ENCODE measurements at places on chromosomes 12 and 14.

DNA sequence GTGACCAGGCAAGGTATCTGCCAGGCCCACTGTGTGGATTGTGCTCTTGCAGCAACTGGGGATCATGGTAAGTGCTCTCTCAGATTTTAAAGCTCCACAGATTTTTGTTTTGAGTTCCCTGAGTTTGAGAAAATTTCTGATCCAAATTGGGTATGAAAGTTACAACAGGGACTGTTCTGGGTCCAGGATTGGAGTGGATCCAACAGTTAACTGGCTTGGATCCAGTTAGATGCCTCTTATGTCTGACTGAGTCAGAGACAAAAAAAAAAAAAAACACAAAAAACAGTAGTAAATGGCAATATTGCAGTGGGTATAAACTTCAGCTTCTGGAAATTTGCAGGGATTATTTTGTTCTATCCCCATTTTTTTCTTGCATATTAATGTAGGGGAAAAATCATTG is 598.8 kb downstream of the C12orf50 start:
- DNase-seq: no peak

DNA sequence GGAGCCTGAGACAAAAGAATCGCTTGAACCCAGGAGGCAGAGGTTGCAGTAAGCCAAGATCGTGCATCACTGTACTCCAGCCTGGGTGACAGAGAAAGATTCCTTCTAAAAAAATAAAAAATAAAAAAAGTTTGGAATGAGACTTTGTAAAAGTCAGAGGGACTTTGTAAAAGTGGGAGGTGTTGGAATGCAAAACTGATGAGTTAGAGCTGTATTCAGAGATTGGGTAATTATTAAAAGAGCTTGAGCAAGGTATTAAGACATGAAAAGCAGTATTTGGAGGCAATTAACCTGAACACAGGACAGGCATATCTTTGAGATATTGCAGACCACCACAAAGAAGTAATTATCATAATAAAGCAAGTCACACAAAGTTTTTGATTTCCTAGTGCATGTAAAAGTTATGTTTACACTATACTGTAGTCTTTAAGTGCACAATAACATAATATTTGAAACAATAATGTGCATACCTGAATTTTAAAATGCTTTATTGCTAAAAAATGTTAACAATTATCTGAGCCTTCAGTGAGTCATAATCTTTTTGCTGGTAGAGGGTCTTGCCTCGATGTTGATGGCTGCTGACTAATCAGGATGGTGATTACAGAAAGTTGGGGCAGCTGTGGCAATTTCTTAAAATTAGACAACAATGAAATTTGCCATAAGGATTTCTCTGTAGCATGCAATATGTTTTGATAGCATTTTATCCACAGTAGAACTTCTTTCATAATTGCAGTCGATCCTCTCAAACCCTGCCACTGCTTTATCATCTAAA is 33.1 kb downstream of the PHLDA1 start:
- no peak for DNase-seq

GRCh38 chr12:102690253-102690652 is 209.9 kb upstream of the IGF1 start:
- no peak for DNase-seq

GRCh38 chr14:23375527-23376251 is 1.2 kb upstream of the CMTM5 start:
- DNase-seq: no peak

DNA sequence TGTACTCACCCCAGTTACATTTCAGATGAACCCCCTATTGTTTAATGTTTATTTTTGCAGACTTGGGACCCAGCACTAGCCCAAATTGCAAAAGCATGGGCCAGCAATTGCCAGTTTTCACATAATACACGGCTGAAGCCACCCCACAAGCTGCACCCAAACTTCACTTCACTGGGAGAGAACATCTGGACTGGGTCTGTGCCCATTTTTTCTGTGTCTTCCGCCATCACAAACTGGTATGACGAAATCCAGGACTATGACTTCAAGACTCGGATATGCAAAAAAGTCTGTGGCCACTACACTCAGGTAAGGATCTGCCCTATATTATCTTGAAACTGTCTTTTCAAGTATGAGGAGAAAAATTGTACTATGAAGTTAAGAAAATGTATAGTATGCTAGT is 1.2 kb downstream of the GLIPR1 start:
- DNase-seq: no peak

DNA sequence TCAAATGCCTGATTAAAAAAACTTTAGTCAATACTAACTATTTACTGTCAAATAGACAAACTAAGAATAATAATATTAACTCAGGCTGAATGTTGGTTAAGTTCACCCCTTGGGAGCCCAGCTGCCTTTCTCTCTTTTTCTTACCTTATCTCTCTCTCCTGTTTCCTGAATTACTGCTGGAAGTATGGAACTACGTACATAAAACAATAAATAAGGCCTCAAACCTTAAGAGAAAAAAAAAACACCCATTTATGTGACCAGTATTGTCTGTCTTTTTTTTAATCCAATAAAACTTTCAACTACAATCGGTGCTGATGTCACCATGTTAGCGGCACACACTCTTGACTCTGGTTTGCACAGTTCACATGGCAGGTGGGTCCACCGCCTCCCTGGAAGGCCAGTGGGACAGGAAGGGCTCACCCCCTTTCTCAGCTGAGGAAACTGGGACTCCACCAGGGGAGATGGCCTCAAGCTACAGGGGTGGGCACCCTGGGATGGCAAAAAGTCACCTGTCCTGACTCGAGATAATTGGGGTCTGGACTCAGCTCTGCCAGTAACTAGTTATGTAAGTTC is 21.3 kb downstream of the BCL11B start:
- DNase-seq: no peak

GRCh38 chr12:3777206-3777809 is 24.4 kb upstream of the CRACR2A start:
- DNase-seq: no peak

- DNase-seq: no peak
Measured at GRCh38 chr14:71322655-71323250, 415.5 kb downstream of the PCNX1 start.

GRCh38 chr12:41653386-41654326 is 465.5 kb downstream of the PDZRN4 start:
- no peak for DNase-seq

GRCh38 chr14:102958461-102958860 is 36.0 kb downstream of the AMN start:
- DNase-seq: no peak

DNA sequence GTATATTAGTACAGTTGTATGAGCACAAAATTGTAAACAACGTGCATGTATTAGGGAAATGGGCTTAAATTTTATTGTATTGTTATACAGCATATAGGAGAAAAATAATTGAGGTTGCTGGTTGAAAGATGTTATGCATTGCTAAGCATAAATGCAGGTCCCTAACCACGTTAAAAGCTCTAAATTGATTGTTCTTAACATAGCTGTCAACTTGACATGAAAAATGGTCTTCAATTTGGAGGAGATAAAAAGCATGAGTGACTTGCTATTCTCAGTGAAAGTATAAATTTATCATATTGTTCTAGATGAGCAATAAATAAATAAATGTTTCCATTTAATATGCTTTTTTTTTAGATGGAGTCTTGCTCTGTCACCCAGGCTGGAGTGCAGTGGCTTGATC is 506.6 kb upstream of the ATXN7L3B start:
- no peak for DNase-seq

- no peak for DNase-seq
Measured at GRCh38 chr14:65173973-65174693, 71.8 kb upstream of the MAX start.

- DNase-seq: no peak
Measured at GRCh38 chr12:56257491-56258067, 605 bp downstream of the ANKRD52 start.

DNA sequence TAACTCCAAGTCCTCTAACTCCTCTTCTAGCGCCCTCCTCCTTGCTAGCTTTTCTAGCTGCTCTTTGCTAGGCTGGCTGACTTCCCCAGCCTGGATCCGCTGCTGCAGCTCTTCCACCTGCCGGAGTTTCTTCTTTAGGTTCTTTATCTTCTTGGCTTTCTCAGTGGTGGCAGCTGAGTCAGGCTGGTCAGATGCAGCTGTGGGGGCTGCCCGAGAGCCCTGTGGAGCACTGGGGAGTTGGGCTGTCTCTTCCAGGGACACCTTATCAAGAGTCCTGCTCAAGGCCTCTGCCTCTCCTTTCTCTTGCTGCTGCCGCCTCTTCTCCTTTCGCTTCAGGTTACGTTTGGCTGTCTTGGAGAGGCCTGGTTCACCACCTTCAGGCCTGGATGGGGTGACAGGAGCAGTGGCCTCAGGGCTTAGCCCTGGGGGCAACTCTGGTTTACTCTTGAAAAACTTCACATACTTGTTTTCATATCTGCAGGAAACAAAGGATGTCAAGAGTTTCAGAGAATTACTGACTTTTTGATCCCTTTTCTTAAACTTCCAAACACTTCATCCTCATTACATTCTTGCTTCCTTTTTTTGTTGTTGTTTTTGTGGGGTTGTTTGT is 25.7 kb downstream of the PYM1 start:
- DNase-seq: no peak

DNA sequence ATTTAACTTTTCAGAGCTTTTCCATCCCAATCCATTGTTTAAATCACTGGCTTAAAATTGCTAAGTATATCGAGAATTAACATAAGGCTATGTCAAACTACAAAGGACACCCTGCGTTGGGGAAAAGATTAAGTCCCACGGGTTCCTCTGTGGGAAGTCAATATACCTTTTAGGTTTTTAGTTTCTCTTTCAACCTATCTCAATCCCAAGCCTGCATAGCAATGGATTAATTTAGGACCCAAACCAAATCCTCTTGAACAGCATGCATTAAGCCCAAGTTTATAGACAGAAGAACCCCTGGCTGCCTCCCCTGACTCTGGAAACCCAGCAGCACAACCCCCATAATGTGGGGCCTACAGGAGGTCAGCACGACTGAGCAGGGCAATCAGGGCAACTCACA is 6.3 kb downstream of the CDCA4 start:
- no peak for DNase-seq

DNA sequence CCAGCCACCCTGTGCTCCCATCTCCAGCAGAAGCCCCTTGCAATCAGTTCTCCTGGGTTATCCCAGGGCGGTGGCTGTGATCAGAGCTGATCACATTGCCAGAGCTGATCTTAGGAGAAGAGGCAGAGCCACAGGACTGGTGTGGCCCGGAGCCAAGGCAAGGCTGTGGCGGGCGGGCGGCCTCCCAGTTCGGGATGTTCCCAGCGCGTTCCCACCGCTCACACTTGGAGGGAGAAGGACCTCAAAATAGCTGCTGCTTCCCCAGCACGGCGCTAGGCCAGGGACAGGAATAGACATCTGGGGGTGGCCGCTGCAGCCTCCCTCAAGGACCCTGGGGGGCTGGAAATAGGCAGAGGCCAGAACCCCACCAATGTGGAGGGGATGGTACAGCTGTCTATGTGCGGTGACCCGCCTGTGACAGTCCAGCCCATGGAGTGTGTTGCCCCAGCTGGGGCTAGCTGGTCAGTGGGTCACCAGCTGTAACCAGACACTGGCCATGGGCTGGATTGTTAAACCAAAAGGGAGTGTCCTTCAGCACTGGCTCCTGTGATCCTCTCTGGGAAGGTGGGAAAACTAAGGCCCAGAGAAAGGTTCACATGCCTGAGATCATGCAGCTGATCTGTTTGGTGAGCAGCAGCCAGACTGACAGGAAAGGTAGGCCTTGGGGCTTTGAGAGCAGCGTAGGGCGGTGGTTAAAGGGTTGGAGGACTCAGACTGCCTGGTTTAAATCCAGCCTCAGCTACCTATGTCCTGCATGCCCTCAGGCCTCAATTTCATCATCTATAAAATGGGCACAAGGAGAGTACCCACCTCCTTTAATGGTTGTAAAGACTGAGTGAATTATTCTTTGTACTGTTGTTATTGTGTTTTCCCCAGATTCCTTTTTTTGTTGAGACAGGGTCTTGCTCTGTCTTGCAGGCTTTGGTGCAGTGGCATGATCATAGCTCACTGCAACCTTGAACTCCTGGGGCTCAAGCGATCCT is 8.0 kb upstream of the POP5 start:
- DNase-seq: no peak

DNA sequence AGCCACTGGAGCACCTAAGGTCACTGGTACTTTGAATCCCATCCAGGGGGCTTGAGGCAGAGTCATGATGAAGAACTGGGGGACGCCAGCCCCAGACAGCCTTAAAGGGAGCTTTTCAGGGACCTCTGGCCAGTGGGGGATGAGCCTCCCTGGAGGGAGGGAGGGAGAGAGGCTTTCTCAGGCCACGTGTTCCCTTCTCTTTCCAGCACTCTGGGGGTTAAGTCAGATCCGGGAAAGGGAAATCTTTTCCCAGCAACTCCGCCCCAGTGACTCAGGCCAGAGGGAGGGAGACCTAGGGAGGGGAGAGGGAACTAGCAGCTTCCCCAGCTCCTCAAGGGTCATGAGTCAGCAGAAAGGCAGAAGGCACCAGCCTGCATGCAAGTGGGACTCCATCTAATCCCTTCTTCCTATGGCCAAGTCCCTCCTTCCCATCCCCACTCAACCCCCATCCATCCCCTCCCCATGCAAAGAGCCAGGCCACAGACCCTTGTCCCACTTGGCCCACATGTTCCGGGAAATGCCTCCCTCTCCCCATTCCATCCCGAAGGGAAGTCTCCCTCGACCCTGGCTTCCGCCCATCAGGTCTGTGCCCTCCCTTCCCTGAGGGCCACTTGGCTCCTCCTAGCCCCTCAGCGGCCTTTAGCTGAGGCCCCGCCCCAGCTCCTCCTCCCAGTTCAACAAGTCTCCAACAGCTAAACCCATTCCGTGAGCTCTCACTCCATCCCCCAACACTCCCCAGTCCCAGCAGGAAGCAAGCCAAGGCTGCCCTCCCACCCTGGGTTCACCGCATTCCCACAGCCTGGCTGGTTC is 5.6 kb downstream of the TNFRSF1A start:
- DNase-seq: peak; percentile 81

DNA sequence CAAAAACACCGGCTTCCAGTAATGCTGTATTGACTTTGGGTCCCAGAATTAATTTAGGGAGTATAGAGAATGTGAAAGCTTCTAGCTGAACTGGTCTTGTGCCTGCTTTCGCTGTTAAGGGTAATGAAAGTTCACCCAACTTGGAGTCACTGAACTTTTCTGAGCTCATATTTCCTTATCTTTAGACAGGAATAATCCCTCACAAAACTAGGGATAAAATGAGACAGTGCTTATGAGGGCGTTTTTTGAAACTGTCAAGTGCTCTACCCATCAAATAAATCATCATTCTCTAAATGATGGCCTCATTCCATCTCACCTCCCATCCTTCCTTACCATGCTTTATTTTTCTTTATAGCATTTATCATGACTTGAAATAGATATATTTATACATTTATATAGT is 74.7 kb downstream of the RFX4 start:
- DNase-seq: no peak

DNA sequence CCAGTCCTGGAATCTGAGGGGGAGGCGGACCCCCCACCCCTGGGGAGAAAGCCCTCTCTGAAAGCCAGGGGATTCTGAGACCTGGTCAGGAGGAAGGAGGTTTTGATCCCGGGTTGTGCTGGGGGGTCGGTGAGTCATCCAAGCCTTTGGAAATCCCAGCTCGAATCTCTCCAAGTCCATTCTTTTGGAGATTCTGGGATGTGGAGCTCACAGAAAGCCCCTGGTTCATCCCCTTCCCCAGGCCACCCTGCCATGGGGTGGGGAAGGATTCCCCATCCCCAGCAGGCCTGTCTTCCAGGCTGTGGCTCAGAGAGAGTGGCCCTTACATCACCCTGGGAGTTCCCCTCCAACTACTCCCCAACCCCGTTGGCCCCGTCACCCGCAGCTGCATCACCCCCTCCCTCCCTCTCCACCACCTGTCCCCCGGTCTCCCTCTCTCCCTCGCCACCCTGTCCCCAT is 14.3 kb downstream of the EXOC3L4 start:
- no peak for DNase-seq
